ENCODE measurements at places on chromosomes 4 and X.

DNA sequence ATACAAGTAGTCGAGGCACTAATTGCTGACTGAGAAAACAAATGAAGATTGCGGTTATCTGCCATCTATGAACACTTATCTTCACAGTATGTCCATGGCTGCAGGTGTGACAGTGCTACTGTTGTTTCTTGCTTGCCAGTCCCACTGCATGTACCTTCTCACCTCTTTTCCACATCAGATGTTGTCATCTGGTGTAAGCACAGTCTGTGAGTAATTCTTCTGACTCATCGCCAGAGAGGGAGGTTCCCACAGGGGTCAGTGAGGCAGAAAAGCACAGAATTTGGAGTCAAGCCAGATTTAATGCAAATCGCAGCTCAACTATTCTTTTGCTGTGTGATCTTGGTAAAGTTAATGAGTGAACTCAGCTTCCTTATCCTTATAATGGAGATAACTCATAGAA is 144.4 kb downstream of the GLRA2 start:
- no peak for DNase-seq

- no peak for DNase-seq
Observed at GRCh38 chrX:137236837-137237236, 203.0 kb upstream of the GPR101 start.

GRCh38 chrX:120504569-120504968 is 35.5 kb upstream of the LAMP2 start:
- no peak for DNase-seq

DNA sequence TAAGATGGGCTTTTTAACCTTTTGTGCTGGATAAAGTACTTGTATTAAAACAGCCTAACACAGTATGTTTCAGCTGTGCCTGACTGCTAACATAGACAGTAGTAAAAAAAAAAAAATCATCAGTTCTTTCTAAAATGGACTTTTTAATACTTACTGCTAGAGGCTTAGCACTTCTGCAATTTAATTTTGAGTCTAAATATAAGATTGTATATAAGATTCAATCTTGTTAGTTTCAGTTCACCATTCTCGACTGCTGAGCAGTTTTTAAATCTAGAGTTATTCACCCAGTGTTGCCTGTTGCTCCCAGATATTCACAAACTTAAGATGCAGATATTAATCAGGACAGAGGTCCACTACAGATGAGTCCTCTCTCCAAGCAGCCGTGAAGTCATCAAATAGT is 6.8 kb downstream of the PLA2G12A start:
- DNase-seq, result no peak

GRCh38 chr4:106048250-106048971 is 153.1 kb downstream of the NPNT start:
- DNase-seq, result no peak

DNA sequence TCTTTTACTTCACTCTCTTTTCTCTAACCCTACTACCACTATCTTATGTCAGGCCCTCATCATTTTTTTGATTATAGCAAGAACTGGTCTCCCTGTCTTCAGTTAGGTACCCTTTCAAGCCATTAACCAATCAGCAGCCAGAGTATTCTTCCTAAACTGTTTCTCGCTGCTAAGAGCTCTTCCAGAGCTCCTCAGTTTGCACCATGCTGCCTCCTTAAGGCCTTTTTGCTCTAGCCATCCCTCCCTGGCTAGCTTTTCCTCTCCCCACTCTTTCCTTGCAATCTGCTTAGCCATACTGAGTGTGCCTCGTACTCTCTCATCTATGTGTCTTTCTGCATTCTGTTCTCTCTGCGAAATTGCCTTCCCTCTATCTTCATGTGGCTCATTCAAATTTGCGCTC is 32.9 kb downstream of the KIF4A start:
- no peak for DNase-seq

DNA sequence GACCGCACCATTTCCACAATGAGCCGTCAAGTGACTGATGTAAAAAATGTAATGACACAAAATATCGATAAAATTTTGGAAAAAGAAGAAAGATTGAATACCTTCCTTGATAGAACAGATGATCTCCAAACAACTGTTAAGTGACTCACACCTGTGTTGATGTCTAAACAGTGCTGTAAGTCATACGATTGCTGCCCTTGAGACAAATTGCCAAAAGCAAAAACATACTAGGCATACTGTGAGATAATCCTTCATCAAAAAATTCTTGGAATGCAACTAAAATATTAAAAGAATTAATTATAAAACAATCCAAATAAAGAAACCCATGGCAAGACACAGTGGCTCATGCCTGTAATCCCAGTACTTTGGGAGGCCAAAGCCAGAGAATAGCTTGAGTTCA is 53.4 kb downstream of the HNRNPD start:
- no peak for DNase-seq

- DNase-seq, result no peak
Observed at GRCh38 chrX:143988356-143988755, 104.5 kb downstream of the UBE2NL start.

Measured in SK-N-SH (cell line).